Frontal cortex (tissue), 4 donors: ENCODE measurements at places on chromosomes 4 and X.

DNA sequence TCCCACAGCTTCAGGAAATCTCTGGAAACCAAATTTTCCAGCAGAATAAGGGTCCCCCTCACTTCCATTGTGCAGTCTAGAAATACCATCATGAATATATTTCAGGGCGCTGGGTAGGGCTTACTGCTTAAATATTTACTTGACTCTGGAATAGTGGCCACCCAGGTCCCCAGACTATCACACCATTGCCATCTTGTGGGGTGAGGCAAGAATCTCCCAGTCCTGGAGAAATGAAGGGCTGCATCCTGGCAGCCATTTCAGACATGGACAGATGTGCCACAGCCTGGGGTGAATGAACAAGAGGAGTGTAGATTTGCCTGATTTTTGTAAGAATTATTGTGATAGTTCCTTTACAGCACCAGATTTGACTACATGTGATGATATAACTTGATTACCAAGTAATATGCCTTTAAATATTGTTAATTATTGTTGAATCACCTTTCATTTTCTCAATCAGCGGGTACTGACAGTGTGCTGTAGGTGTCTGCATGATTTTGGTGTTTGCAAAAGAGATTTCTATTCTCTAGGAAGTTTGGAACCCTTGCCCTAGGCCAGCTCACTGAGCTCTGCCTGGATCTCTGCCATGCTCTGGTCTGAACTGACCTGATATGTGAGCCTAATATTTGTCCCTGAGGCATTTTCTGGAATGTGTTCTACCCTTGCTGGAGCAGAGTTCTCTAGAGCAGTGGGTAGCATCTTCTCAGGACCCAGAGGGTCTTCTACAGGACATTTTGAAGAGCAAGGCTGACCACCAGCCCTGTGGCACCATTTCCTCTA is 183.4 kb downstream of the KIT start:
- no peak for DNase-seq

GRCh38 chrX:131727778-131728177 is 183.9 kb downstream of the OR13H1 start:
- DNase-seq = no peak

- DNase-seq = peak; percentile 58
Measured at GRCh38 chr4:38759113-38759789, 23.5 kb downstream of the TLR10 start.

DNA sequence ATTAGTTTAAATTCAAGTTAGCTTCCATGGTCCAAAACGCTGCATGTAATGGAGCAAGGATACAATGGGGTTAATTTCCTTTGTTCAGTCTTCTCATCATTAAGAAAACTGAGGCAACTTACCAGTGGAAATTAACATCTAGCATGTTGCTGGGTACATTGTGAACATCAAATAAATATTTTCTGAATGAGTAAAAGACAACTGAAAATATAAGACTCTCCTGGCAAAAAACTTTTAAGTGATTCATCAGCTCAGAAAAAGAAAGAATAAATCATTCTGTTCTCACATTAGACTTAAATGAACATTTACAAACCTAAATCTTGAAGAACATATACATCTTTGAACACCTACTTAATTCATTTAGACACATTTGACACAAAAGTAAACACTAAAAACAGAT is 138.4 kb upstream of the ETNPPL start:
- DNase-seq = no peak

DNA sequence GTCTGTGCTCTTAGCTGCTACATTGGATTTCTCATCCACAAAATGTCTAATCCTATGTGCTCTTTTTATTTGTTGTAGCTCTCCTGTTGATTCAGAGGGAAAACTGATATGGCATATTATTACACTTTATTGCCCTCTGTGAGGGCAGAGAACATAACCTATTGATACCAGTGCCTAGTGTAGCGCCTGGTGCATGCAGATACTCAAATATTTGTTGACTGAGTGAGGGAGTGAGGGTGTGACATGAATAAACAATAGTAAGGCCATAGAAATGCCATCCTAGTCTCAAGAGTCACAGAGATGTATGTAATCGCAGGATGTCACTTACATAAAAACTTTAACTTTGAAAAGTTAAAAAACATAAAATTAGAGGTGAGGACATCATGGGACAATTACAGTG is 159.1 kb downstream of the SHROOM3 start:
- DNase-seq = no peak

GRCh38 chr4:19580095-19580494 is 671.6 kb upstream of the SLIT2 start:
- no peak for DNase-seq
